ENCODE measurements at places on chromosomes 5 and 9.

DNA sequence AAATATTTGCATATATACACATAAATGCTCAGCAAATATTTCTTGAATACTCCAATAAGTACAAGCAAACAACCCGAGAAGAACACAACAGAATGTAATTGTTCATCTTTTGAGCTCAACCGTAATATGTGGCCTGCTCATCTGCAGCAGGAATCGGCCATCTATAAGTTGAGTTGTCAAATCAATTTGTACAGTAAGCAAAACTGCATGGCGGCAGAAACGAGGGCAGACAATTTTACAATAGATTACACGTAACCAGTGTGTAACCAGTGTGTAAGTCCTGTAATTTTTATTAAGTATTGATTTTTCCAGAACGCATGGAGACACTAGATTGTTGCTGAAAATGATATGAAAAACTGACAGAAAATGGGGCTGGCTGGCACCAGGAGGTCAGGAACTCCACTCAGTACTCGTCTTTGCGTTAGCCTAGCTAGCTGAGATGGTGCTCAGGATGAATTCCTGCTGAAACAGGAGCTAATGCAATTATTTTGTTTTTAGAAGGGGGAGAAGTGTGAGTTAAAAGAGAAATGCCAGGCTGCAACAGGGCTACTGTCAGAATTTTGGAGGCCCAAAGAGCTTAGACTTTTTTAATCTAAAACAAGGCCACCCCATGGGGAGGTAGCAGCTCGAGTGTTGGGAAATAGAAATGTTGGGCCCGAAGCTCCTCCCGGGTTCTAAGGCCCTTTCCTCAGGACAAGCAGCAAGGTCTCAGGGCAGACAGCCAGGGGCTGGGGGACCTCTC is 682 bp downstream of the DHX29 start:
- peak; percentile 28 for DNase-seq

DNA sequence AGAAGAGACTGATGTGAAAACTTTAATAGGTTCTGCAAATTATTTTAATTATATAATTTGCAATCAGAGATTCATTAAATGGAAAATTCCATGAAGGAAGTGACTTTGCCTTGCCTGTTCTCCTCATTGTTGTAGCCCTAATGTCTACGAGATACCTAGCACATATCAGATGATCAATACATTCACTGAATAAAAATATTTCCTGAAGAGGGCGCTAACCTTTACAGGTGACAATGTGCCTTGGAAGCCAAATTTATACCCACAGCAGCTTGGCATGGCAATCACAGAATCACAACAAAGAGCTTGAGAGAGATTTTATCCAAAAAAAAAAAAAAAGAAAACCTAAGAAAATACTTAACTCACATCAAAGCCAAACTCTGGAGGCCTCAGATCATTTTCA is 17.4 kb downstream of the HAUS6 start:
- DNase-seq, result peak; percentile 64

DNA sequence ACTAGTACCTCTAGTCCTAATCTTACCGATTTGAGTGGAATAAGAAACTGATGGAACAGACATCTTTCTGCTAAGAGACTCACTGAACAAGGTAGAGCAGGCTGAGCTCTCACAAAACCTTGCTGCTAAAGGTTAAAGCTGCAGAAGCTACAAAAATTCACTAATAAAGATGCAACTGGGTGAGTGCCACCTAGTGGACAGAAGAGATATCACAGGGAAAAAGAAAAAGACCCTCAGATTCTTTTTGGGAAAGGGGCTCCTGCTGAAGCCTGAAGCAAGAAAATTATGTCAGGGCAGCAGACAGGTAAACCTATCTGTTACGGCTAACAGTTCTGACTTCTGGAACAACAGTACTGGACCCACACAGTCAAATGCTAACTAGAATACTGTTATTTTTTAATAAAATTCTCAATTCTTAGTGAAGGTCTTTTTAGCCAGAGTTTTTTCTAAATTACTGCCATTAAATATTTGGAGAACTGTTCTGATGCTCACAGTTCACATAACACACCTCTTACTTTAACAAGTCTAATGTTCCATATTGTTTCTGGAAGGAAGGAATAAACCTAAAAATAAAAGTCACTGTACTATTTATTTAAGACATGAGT is 51.2 kb downstream of the DIAPH1 start:
- DNase-seq, result peak; percentile 33

GRCh38 chr5:23825196-23825595 is 317.8 kb downstream of the PRDM9 start:
- DNase-seq, result no peak

GRCh38 chr9:2718698-2719033 is 1.4 kb downstream of the KCNV2 start:
- no peak for DNase-seq

- DNase-seq, result no peak
These were observed 71.2 kb downstream of the MTAP start for GRCh38 chr9:21873540-21874221.

- no peak for DNase-seq
These were observed 1924.1 kb upstream of the WWC1 start for GRCh38 chr5:166367391-166367790.

DNA sequence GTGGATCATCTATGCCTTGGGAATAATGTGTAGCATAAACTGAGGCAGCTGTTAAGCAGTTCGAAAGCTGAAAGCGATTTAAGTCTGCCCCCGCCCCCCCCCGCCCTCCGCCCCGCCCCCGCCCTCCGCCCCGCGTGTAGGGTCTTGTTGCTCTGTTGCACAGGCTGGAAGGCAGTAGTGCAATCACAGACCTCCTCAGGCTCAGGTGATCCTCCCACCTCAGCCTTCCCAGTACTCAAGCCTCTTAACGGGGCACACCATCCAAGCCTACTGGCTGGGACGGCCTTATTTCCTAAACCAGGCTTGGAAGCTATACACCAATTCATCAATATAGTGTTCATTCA is 945 bp downstream of the ANKDD1B start:
- no peak for DNase-seq
